Progenitor cell of endocrine pancreas (in vitro differentiated cells): ENCODE measurements at places on chromosomes 7 and 10. TPM values are rescaled to one million over a fixed set of nuclear protein-coding genes. Genes with fewer than 3 reads are reported as not detected.
A peak's percentile ranks its signal among the peaks of the same experiment; 100 is the strongest.

DNA sequence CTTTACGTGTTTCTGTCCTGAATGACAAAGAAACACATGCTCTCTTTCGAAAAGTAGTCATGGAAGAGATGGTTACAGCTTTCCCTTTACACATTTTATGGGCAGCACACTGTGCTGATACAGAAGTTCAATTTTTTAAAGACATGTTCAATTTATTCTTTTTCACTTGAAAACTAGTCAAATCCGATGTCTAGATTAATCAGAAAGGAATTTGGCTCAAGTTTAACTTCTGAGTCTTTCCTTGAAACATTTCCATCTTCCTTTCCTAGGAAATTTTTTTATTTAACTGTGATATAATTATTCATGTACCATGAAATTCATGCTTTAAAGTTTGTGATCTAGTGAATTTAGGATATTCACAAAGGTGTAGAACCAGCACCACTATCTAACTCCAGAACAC, 360.1 kb downstream of the TNS3 start:
- no peak for DNase-seq
- H3K27ac ChIP-seq = no peak overlapping the region
- no peak overlapping the region for H3K4me3 ChIP-seq
- H3K27me3 ChIP-seq = no peaks in the 10 kb centered on the region
- no peaks in the 10 kb centered on the region for H3K36me3 ChIP-seq

GRCh38 chr7:298743-299142, 8.8 kb downstream of the FOXL3 start:
- H3K27ac ChIP-seq = no peak overlapping the region
- H3K4me3 ChIP-seq = no peak overlapping the region
- DNase-seq = no peak
- H3K4me1 ChIP-seq = peaks cover 2% of the 10 kb centered on the region

GRCh38 chr7:101562531-101563197, 66.4 kb downstream of the MYL10 start:
- peaks cover 16% of the 10 kb centered on the region for H3K27me3 ChIP-seq
- no peak for DNase-seq
- H3K27ac ChIP-seq = no peak overlapping the region
- no peaks in the 10 kb centered on the region for H3K36me3 ChIP-seq
- peaks cover 1% of the 10 kb centered on the region for H3K4me1 ChIP-seq

GRCh38 chr7:128939075-128939860, 1.5 kb downstream of the IRF5 start:
- H3K27ac ChIP-seq = no peak overlapping the region
- H3K36me3 ChIP-seq = no peaks in the 10 kb centered on the region
- peaks cover 4% of the 10 kb centered on the region for H3K4me1 ChIP-seq
- peaks cover 48% of the 10 kb centered on the region for H3K27me3 ChIP-seq

DNA sequence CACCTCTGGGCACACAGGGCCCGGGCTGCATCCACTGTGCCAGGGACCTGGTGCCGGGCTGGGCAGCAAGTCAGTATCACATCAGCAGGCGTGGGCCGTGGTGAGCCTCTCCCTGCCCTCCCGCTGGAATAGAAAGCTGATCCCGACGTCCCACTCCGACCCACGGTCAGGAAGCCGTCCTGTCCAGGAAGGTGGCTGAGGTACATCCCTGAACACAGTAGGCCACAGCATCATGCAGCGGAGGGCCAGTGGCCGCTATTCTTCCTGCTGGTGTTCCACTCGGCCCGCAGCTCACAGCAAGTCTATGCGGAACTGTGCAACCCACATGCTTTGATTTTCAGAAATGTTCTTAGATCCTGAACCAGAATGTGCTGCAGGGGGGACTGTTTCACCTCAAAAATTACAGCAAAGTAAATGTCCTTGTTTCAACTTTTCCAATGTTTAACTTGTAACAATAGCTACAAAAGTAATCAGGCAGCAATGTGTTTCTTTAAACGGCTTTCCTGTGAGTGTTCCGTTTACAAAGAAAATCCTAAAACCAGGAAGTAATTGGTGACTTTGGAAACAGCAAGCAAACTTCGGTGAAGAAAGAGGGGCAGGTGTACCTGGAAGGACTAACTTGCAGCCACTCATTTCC, 676 bp upstream of the GPR146 start:
- DNase-seq = no peak
- H3K4me3 ChIP-seq = peak overlapping the region; percentile 64
- peaks cover 48% of the 10 kb centered on the region for H3K4me1 ChIP-seq
- H3K27me3 ChIP-seq = peaks cover 4% of the 10 kb centered on the region
- peak overlapping the region; percentile 96 for H3K27ac ChIP-seq

- no peak overlapping the region for H3K4me3 ChIP-seq
- DNase-seq = no peak
- no peaks in the 10 kb centered on the region for H3K4me1 ChIP-seq
- no peaks in the 10 kb centered on the region for H3K36me3 ChIP-seq
Measured at GRCh38 chr10:97907830-97908229, 58.2 kb downstream of the GOLGA7B start.

- no peak overlapping the region for H3K4me3 ChIP-seq
- H3K27me3 ChIP-seq = peaks cover 29% of the 10 kb centered on the region
- no peak overlapping the region for H3K27ac ChIP-seq
- H3K36me3 ChIP-seq = no peaks in the 10 kb centered on the region
- DNase-seq = no peak
Measured at GRCh38 chr10:94102436-94102835, 108.7 kb downstream of the PLCE1 start.

- H3K4me1 ChIP-seq = peaks cover 46% of the 10 kb centered on the region
- DNase-seq = no peak
- no peak overlapping the region for H3K4me3 ChIP-seq
Measured at GRCh38 chr10:61836888-61837754, 64.4 kb upstream of the ARID5B start.

- DNase-seq = no peak
- no peaks in the 10 kb centered on the region for H3K36me3 ChIP-seq
- no peak overlapping the region for H3K27ac ChIP-seq
- no peak overlapping the region for H3K4me3 ChIP-seq
- peaks cover 6% of the 10 kb centered on the region for H3K27me3 ChIP-seq
Measured at GRCh38 chr10:11250304-11250703, 232.6 kb downstream of the CELF2 start.

DNA sequence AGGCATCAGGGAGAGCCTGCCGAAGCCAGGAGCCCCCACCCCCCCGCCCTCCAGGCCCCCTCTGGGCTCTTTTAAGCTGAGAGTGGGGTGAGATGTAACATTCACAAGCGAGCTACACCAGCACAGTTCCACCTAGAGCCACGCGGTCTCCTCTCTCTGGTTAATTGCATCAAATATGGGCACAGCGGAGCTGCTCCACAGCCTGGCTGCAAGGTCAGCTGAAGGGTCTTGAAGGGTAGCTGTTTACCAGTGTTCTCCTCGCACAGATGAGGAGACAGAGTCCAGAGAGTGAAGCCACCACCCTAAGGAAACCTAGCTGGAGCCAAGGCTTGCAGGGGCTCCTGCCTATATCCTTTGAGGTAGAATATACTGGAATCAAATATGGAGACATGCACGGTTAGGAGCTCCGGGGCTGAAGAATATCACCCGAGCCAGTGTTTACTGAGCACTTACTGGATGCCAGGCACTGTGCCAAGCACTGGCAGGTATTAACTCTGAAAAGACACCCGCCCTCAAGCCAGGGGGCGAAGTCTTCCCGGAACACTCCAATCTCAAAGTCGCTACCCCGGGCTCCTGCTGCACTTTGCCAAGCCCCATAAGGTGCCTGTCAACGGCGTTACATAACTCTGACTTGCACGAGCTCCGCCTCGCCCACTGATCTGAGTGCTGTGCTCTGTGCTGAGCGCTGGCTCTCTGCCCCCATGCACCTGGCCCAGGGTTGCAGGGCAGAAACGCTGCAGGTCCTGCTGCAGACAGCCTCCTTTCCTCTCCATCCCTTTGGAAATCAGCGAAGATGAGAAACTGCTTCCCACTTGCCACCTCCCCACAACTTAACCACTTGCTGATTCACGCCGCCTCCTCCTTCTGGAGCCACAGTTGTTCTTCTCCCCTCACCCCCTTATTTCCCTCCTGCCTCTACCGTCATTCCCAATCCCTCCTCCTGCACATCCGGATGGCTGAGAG, 5.4 kb downstream of the CHST15 start:
- H3K36me3 ChIP-seq = no peaks in the 10 kb centered on the region
- DNase-seq = no peak
- peaks cover 11% of the 10 kb centered on the region for H3K4me1 ChIP-seq
- no peak overlapping the region for H3K27ac ChIP-seq
- peaks cover 47% of the 10 kb centered on the region for H3K27me3 ChIP-seq
- H3K4me3 ChIP-seq = no peak overlapping the region

DNA sequence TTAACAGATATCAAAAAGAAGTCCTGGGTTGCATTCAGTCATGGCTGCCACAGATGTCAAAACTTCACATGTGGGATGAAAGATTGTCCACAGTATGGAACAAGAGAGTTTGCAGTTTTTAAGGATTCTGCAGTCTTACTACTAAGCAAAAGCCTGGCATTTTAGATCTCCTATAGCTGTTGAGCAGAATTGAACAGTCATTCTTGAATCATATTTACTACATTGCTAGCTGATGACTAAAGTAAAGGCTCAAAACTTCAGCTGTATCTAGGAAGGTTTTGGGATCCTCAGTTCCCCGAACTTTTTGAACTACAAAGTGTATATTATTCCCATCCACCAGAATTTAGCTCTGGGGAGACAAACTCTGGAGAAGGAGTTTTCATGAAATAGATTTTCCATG, 31.0 kb downstream of the BET1 start:
- H3K4me1 ChIP-seq = no peaks in the 10 kb centered on the region
- H3K4me3 ChIP-seq = no peak overlapping the region
- no peak overlapping the region for H3K27ac ChIP-seq
- no peaks in the 10 kb centered on the region for H3K36me3 ChIP-seq

- H3K36me3 ChIP-seq = no peaks in the 10 kb centered on the region
- no peak overlapping the region for H3K4me3 ChIP-seq
- no peak for DNase-seq
- peaks cover 15% of the 10 kb centered on the region for H3K4me1 ChIP-seq
Measured at GRCh38 chr7:91690541-91691070, 189.9 kb downstream of the MTERF1 start.

GRCh38 chr10:127532659-127533058, 16.4 kb upstream of the NPS start:
- no peaks in the 10 kb centered on the region for H3K36me3 ChIP-seq
- DNase-seq = no peak
- no peak overlapping the region for H3K4me3 ChIP-seq
- no peak overlapping the region for H3K27ac ChIP-seq
- H3K27me3 ChIP-seq = peaks cover 12% of the 10 kb centered on the region

DNA sequence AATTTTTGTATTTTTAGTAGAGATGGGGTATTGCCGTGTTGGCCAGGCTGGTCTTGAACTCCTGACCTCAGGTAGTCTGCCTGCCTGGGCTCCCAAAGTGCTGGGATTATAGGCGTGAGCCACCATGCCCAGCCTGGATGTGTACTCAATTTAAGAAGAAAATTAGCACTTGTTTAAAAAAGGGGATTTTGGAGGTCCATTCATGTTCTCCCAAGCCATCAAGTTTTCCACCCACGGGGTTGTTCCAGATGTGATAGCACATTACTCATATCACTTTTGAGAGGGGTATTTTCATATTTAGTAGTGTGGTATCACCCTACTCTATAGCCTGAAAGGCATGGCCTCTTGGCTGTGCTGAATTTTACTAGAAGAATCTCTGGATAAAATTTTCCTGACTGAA, 10.5 kb upstream of the SLC26A3 start:
- no peaks in the 10 kb centered on the region for H3K36me3 ChIP-seq
- H3K27ac ChIP-seq = no peak overlapping the region
- no peak for DNase-seq

GRCh38 chr10:113554214-113554613, 1.4 kb downstream of the HABP2 start:
- H3K27me3 ChIP-seq = no peaks in the 10 kb centered on the region
- H3K4me3 ChIP-seq = peak overlapping the region; percentile 83
- peaks cover 79% of the 10 kb centered on the region for H3K4me1 ChIP-seq

GRCh38 chr7:26136831-26137230, 15.2 kb upstream of the NFE2L3 start:
- H3K4me1 ChIP-seq = no peaks in the 10 kb centered on the region
- peaks cover 1% of the 10 kb centered on the region for H3K27me3 ChIP-seq
- DNase-seq = no peak
- no peak overlapping the region for H3K4me3 ChIP-seq
- no peaks in the 10 kb centered on the region for H3K36me3 ChIP-seq

DNA sequence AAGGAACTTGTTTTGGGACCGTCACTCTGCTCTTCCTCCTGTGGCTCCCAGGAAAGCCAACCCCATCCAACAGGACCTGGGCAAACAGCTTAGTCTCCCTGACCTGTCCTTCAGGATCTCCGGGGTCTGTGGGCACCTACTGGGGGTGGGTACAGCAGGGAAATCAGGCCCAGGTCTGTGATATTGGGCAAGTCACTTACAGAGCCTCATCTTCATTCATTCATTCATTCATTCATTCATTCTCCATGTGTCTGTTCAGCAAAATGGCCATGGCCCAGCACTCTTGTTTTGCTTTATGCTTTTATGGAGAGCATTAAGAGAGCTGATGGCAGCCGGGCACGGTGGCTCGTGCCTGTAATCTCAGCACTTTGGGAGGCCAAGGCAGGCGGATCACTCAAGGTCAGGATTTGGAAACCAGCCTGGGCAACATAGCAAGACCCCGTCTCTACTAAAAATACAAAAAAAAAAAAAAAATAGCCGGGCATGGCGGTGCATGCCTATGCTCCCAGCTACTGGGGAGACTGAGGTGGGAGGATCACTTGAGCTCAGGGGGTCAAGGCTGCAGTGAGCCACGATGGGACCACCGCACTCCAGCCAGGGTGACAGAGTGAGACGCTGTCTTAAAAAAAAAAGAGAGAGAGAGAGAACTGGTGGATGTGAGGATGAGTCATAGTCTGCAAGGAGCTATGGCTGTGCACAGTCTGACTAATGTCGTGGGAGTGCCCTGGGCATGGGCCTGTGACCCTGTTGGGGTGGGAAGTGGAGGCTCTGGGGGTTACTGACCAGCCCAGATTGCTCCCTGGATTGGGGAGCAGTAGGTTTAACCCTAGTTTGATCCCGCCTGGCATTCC, 54.3 kb downstream of the CLIP2 start:
- no peak for DNase-seq
- H3K36me3 ChIP-seq = peaks cover 9% of the 10 kb centered on the region
- no peaks in the 10 kb centered on the region for H3K27me3 ChIP-seq
- H3K4me1 ChIP-seq = no peaks in the 10 kb centered on the region
- H3K27ac ChIP-seq = no peak overlapping the region

DNA sequence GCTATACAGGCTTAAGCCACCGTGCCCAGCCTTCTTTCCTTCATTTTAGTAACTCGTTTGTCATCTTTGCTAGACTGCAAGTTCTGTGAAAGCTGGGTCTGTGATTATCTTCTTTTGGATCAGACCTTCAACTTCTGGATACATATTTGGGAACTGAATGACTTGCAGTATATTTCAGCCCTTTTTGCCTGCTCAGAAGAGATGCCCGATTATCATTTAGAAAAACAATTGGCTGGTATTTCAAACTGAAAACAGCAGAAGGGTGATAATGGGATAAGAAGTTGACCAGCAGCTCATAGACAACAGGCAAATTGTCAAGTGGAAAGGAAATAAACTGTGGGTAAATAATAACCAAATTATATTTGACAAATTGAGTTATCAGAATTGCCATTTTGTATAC, 14.6 kb downstream of the RSBN1L start:
- H3K27ac ChIP-seq = no peak overlapping the region
- no peak overlapping the region for H3K4me3 ChIP-seq
- H3K4me1 ChIP-seq = peaks cover 4% of the 10 kb centered on the region
- peaks cover 10% of the 10 kb centered on the region for H3K36me3 ChIP-seq

OPN1SW gene
- total RNA-seq = not detected in 2 replicates

CCM2 gene
- total RNA-seq = 42.2 and 43.0 TPM in 2 replicates
